Adrenal gland (tissue), 19 donors: ENCODE measurements at places on chromosomes 5 and 9. TPM values are rescaled to one million over a fixed set of nuclear protein-coding genes. Genes with fewer than 3 reads are reported as not detected.

Gene ADGRV1
- 680 TPM for total RNA-seq

Gene AHRR
- 0.55 TPM for total RNA-seq

Gene LOX
- 12.5 TPM for total RNA-seq

Gene ZFP62
- total RNA-seq: 14.8 TPM

Gene CER1
- not detected for total RNA-seq

Gene NUDT12
- total RNA-seq: 30.1 TPM

Gene IFNA13
- not detected for total RNA-seq

Gene SRA1
- 43.2 TPM for total RNA-seq

Gene GHR
- 17.1 TPM for total RNA-seq

Gene HRCT1
- 2.5 TPM for total RNA-seq

Gene PCDHGA9
- total RNA-seq: 1.5 TPM

Gene LRRC70
- total RNA-seq: 4.4 TPM

Gene SHISAL2B
- not detected for total RNA-seq

Gene NR5A1
- 167 TPM for total RNA-seq

Gene C9orf50
- total RNA-seq: not detected

Gene AGXT2
- not detected for total RNA-seq

Gene PCDHGC5
- 3.2 TPM for total RNA-seq

Gene PAEP
- not detected for total RNA-seq

Gene SURF2
- total RNA-seq: 26.0 TPM

Gene PCDHB12
- total RNA-seq: 0.66 TPM

Gene TAS2R1
- not detected for total RNA-seq

Gene ARHGEF37
- total RNA-seq: 4.7 TPM

Gene SLC25A2
- 0.43 TPM for total RNA-seq

Gene S100Z
- total RNA-seq: 0.42 TPM

Gene ADGRD2
- 0.39 TPM for total RNA-seq

Gene CDX1
- not detected for total RNA-seq

Gene PROP1
- not detected for total RNA-seq

Gene GOLM1
- 84.6 TPM for total RNA-seq

Gene SLC12A7
- total RNA-seq: 34.7 TPM

Gene KIAA0825
- total RNA-seq: 4.4 TPM

Gene SLC36A2
- total RNA-seq: not detected

Gene PCYOX1L
- total RNA-seq: 8.1 TPM

Gene PTGES
- 1.1 TPM for total RNA-seq

Gene DNAI1
- not detected for total RNA-seq

Gene IFNK
- not detected for total RNA-seq

Gene SNX18
- total RNA-seq: 31.5 TPM

Gene GNA14
- total RNA-seq: 6.1 TPM

Gene PCDHB4
- total RNA-seq: 2.3 TPM
